ENCODE measurements at places on chromosomes 12 and 14.

DNA sequence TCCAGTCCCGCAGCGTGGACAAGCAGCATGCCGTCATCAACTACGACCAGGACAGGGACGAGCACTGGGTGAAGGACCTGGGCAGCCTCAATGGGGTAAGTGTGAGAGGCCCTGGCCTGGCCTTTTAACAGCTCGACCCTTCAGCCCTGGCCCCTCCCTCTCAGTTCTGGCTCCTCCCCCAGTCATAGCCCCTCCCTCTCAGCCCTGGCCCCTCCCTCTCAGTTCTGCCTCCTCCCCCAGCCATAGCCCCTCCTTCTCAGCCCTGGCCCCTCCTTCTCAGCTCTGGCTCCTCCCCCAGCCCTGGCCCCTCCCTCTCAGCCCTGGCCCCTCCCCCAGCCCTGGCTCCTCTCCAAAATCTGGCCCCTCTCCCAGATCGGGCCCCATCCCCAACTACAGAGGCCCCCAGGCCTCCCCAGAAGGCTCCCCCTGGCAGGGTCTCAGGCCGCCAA is 11.2 kb downstream of the CEP170B start:
- DNase-seq, result peak; percentile 67

DNA sequence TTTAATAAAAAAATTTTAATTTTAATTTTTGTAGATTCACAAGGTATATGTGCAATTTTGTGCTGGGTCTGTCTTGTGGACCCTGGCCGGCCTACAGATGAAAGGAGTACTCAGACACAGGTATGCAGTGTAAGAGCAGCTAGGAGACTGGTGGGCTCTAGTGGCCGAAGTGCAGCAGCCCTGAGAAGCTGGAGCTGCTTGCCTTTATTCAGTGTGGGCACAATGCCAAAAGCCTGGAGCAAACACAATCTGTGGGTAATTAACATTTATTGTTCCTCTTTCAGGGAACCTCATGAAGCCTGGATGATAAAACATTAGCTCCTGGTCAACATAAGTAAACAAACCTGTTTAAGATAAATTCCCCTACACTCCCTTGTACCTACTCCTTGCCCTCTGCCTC is 135.7 kb upstream of the SEL1L start:
- no peak for DNase-seq

DNA sequence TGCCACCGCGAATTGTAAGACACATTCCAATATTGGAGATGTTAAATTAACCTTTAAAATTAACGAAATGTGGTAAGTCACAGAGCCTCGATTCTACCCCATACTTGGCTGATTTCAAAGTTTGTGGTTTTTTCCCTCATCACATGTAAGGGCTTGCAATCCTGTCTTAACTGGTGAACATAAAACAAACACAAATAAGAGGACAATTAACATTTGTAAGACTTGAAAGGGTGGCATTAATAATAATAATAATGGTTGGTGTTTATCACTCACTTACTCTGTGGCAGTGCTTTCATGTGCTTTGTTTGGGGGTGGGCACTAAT is 26.6 kb downstream of the PPFIBP1 start:
- DNase-seq, result no peak

DNA sequence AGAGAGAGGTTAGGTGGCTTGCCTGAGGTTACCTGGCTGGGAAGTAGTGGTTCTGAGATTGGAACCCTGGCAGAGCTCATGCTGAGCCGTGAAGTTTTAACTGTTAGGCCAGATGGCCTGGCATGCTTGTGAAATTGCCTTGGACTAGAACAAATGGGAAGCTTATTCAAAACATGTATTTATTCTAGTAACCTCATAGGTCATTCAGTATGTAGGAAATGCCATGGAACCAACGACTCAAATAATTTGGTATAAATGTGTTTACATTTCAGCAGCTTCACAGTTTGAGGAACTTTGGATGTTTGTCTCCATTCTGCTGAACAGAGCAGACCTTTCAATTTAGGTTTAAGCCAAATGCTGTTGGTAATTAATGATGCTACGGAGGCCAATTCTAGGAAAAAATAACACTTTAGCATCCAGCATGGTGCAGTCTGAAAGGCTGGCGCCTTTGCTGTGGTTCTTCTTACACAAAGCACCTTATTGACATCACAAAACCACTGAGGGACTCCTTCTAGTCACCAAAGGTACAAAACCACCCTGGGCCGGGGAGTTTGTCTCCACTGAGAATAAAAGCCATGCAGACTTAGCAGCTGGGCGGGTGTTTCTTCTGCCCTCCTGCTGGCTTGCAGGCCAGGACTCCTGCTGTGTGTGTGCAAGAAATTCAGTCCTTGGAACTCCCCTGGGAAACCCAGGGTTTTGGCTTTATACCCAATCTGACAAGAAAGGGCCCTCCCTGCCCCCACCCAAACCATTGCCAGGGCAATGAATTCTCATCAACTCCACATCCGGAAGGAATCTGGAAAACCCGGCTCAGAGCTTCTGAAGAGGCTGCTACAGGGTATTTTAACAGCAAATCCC is 64.2 kb downstream of the ELK3 start:
- DNase-seq, result no peak

GRCh38 chr14:96184737-96185136 is 19.9 kb upstream of the BDKRB2 start:
- no peak for DNase-seq

DNA sequence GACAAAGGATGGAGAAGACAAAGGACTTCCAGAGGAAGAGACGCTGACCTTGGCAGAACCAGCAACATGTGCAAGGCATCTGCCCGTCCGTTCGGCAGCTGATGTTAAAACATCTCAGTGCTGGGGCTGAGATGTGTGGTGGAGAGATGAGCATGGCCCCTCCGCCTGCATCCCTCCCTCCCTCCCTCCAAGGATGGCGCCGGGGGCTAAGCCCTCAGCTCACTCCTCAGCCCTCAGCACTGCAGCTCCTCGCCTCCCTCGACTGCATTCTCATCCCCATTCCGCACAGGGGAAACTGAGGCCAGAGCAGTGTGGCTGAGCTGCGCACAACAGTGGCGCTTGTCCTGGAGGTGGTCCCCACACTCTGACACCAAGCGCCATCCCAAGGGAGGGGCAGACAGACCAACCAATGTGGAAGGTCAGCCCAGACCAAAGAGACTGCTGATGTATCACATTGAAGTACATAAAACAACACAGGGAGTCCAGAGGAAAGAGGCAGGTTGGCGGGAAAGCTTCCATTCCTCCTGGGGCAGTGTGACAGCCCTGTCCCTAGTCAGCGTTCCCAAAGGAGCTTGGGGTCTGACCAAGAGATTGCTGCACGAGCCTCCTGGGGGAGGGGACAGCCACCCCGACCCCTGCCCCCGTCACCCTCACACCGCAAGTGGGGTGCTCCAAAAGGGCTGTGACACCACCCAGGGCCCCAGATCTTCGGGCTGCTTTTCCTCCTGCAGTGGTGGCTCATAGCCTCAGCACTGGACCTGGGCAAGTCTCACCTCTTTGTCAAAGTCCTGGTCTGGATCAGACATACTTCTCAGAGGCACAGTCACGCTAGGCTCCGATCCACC is 15.1 kb downstream of the AMN start:
- no peak for DNase-seq

DNA sequence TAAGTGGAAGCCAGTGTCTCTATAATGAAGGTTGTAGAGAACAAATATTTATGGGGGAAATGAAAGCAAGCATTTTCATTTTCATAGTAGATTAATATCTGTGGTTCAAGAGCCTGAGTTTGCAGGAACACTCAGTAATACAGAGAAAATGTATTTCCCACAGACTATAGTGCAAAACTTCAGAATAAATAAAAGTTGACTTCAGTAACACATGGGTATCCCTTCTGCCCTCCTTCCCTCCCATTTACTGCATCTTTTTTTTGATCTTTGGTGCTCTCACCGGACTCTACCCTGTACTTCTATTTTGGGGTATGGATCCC is 75.3 kb upstream of the AMN1 start:
- no peak for DNase-seq

GRCh38 chr12:114949058-114949820 is 265.3 kb upstream of the TBX3 start:
- DNase-seq, result no peak

DNA sequence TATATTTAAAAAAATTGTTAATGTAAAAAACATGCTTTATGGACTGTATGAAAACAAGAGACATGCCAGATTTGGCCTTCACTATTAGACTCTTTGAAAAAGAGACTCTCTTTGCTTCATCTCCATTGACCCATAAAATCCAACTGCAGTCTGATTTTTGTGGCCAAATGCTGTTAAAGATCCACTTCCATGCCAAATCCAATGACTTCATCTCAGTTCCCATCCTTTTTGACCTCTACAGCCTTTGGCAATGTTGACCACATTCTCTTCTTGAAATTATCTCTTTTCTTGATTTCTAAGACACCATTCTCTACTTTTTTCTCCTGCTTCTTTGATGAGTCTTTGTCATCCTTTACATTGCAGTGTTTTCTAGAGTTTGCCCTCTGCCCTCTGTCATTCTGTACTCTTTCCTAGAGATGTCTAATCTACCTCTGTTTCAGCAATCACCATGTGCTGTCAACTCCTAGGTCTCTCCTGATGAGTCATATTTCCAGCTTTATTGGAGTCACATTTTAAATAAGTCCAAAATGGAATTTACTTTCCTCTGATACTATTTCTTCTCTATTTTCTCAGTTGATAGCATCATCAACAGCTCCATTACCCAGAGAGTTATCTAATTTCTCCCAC is 2.4 kb downstream of the TMPRSS12 start:
- no peak for DNase-seq

- no peak for DNase-seq
Measured at GRCh38 chr12:14260011-14260993, 105.2 kb upstream of the ATF7IP start.

DNA sequence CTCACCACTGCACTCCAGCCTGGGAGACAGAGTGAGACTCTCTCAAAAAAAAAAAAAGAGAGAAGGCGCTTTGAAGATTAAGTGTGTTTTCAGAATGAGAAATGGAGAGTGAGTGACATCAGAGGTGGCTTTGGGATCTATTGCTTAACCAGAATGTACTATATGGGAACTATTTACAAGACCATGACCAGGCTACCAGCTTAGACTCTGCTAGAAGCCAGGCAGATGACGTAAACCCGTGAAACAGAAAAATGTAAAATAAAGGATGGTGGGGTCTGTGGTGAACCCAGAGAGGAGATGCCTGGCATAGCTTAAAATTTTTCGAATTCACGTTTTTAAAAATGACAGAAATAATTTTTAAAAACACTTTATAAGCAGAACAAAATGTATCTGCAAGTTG is 82.0 kb downstream of the IFT43 start:
- no peak for DNase-seq

DNA sequence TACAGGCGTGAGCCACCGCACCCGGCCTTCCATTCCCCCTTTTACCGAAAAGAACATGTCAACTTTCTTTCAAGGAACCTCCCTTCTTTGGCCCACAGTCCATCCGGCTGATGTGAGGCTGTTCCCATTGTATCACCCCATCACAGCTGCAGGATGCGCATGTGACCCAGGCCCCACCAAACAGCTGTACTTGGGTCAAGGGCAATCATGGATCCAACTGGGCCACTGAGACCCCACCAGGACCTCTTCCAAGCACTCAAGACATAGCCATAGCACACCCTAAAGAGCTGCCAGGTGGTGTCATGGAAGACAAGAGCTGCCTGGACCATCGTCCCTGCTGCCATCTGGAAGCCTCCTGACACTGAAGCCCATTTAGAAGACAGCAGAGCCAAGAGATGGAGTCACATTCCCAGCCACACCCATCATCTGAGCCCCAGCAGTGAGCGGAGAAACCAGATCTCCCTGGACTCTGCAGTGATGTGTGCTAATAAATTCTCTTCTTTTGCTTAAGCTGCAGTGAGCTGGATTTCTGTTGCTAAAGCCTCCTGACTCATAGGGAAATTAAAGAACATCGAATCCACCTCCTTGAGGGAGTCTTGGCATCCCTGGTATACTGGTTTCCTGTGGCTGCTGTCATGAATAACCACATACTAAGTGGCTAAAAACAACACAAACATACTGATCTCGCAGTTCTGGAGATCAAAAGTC is 105.6 kb downstream of the KSR2 start:
- no peak for DNase-seq

DNA sequence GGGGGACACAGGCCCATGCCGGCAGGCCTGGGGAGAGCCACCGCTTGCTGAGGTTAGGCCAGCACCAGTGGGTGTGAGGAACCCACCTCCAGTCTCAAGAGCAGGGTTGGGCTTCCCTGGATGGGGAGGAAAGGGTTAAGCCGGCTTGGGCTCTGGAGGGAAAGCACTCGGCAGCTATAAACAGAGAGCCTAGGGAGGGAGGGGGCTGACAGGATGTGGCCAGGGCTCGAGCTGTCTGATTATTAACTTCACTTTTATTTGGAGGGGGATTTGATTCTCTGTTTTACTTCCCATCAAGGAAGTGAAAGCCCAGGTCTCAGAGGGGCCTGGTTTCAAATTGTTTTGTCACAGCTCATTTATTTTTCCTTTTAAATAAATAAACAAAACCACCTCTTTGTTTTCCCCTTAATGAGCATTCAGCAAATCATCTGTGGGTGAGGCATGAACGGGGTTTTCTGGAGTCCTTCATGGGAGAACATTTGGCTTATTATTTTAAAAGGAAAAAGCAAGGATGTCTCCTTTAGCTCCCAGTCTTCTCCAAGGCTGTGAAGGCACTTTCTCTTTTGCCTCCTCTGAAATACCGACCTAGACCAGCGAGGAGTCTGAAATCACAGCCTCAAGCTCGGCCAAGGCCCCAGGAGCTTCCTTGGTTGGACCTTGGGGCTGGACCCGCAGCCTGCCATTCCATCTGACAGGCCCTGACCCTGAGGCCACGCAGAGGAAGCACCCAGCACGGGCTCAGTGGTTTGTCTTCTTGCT is 21.9 kb upstream of the ZFP36L1 start:
- DNase-seq, result peak; percentile 62

DNA sequence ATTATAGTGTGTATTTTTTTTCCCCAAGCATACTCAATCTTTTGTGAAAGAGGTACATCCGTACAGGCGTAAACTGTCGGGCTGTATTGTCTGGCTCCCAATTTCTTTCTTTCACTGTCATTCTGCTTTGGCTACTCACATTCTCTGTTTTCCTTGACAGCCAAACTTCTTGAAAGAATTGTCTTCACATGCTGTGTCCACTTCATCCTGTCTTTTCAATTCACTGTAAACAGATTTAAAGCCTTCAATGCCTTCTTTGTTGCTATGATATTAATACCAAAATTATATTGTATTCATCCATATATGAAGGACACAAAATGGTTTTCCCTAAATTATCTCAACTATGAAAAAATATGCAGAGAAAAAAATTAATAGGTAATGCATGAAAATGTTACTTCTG is 6.0 kb upstream of the ATP23 start:
- DNase-seq, result no peak

DNA sequence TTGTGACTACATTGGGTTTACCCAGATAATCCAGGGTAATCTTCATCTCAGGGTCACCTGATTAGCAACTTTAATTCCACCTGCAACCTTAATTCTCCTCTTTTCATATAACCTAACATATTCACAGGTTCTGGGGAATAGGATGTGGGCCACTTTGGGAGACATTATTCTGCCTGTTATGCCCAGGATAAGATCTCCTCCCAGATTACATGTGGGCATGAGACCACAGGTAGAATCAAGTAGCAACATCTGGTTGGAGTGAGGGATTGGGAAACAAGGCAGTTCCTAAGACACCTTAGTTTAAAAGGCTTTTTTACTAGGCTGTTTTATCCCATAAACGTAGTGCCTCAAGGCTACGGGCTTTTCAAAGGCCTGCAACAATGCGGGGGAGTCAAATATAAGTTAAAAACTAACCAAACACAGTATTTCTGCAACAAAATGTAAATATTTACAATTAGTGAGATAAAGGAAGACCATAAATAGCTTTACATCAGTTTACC is 181.5 kb downstream of the FOXA1 start:
- no peak for DNase-seq
